Thoracic aorta (tissue), 2 donors: ENCODE measurements at places on chromosomes 6 and 20. TPM values are rescaled to one million over a fixed set of nuclear protein-coding genes. Genes with fewer than 3 reads are reported as not detected.

The ELMO2 gene
- total RNA-seq = 55.2 TPM

- H3K36me3 ChIP-seq = no peaks in the 10 kb centered on the region
- DNase-seq = no peak
- peaks cover 22% of the 10 kb centered on the region for H3K4me1 ChIP-seq
- peak overlapping the region; percentile 97 for H3K4me3 ChIP-seq
Measured at GRCh38 chr6:75283907-75284631, 523 bp downstream of the TMEM30A start.

The HLA-F gene
- total RNA-seq = 117 TPM

DNA sequence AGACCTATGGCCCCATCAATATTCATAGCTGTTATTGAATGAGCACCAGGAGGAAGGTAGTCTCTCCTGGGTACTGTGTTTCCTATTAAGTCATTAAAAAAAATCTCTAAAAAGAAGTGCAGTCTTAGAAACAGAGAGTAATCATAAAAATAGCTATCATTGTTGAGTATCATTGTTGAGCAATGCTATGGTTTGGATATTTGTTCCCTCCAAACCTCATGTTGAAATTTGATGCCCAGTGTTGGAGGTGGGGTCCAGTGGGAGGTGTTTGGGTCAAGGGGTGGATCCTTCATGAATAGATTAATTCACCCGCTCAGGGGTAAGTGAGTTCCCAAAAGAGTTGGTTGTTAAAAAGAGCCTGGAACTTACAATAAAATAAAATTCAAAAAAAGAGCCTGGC is 88.1 kb upstream of the IYD start:
- no peaks in the 10 kb centered on the region for H3K36me3 ChIP-seq
- H3K4me1 ChIP-seq = no peaks in the 10 kb centered on the region
- H3K4me3 ChIP-seq = no peak overlapping the region
- no peaks in the 10 kb centered on the region for H3K27me3 ChIP-seq
- no peak for DNase-seq

DNA sequence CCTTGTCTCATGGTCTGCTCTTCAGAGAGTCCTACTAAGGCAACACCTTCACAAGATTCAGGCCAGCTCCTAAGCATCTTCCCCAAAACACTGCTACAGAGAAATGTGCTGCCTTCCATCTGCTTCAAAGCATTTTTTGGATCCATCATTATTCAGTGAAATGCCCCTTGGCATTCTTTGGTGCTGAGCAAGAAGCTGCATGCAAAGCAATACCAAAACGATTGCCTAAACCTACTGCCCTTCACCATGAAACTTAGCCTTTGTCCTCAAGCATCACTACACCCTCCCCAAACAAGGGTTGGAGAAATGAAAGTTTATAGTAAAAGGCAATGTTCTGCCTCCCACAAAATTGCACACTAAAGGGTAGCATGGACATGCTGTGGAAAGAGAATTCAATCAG is 93.5 kb downstream of the SNAP25 start:
- peaks cover 24% of the 10 kb centered on the region for H3K4me1 ChIP-seq
- no peak for DNase-seq
- H3K27ac ChIP-seq = no peak overlapping the region
- H3K4me3 ChIP-seq = no peak overlapping the region

DNA sequence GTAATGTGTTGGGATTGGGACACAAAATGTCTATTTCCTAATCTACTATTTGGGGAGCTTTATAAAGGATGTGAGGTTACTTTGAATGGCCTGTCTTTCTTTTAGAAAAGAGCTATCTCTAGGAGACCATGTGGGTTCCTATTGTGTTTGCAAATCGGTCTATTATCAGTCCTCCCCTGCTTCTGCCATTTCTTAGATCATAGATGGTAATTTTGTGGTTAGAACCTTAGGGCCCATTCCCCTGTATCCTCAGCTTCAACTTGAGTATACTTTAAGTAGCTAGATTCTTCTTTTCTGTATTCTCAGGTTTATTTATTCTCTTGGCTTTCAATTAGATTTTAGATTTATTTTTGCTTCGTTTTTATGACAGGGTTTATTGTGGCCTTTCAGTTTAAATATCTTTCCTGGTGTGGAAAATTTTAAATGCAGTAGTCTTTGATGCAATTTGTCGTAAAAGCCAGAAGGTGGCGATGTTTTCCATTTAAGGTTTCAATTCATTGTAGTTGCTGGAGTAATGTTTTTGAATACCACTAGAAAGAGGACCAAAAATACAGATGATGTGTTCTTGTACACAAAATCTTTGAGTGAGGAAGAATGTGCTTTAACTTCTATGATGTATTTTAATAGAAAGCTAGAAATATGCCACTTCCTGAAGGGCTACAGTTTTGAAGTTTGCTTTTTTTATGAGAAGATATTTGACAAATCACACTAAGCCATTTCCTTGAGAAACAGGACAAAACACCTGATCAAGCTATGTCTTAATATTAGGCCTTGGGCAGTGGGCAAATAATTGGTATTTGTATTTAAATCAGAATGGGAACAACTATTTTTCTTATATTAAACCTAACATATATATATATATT is 20.3 kb downstream of the TBPL1 start:
- H3K4me3 ChIP-seq = no peak overlapping the region
- no peaks in the 10 kb centered on the region for H3K36me3 ChIP-seq
- DNase-seq = no peak
- no peak overlapping the region for H3K27ac ChIP-seq
- H3K27me3 ChIP-seq = no peaks in the 10 kb centered on the region
- peaks cover 11% of the 10 kb centered on the region for H3K4me1 ChIP-seq

DNA sequence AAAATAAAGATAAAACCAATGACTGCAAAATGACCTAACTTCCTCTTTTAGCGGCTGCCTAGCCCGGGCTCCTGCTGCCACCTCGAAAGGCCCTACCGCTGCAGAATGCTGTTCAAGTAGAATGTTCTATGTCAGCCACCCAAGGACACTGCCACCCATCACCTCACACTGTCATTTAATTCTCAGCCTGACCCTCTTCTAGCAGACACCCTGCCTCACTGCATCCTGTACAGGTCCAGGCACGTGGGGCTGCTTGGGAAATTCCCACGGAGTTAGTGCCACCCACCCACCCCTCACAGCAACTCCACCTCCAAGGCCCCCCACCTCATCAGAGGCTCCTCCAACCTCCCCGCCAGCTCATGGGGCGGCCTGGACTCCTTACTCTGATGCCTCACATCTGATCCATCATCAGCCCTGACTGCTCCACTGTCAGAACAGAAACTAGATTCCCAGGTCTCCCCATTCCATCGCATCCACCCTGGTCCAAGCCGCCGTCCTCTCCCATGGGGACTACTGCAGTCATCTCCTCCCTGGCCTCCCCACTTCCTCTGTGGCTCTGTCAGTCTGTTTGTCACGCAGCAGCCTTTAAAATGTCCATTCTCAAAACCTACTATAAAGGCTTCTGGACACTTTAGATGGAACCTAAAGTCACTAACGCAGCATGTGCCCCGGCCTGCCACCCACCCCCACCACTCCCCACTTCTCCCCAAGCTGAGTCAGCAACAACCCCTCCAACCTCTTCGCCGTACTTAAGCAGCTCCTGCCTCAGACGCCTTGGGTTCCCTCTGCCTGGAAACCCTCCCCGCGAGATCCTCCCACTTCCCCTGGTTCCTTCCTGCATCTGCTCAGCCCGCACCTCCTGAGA is 17.0 kb downstream of the NFATC2 start:
- no peaks in the 10 kb centered on the region for H3K27me3 ChIP-seq
- H3K4me1 ChIP-seq = peaks cover 12% of the 10 kb centered on the region
- H3K4me3 ChIP-seq = peak overlapping the region; percentile 33
- no peaks in the 10 kb centered on the region for H3K36me3 ChIP-seq
- H3K27ac ChIP-seq = no peak overlapping the region

The SNRNP48 gene
- 18.4 TPM for total RNA-seq

The ZNF391 gene
- 1.6 TPM for total RNA-seq

The PNPLA1 gene
- total RNA-seq = not detected
